ENCODE measurements at places on chromosomes 7 and 10.

- no peak for DNase-seq
Observed at GRCh38 chr10:88881922-88882645, 2.0 kb downstream of the STAMBPL1 start.

DNA sequence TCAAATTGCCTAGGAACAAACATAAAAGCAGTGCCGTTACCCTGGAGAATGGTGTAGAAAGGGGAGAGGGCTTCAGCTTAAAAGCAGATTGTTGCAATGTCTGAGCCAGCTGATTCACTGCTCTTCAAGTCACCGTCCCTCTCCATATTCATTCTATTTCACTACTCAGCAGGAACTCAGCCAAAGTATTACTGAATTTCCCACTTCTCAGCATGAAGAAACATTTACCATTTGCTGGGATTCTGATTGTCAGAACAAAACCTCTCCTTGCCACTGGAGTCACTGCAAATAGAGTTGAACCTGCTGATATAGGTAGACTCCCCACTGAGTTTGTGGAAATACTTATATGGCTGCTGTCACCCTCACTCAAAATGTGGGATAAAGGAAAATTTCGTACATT, 71.7 kb downstream of the PPP1R17 start:
- no peak for DNase-seq

DNA sequence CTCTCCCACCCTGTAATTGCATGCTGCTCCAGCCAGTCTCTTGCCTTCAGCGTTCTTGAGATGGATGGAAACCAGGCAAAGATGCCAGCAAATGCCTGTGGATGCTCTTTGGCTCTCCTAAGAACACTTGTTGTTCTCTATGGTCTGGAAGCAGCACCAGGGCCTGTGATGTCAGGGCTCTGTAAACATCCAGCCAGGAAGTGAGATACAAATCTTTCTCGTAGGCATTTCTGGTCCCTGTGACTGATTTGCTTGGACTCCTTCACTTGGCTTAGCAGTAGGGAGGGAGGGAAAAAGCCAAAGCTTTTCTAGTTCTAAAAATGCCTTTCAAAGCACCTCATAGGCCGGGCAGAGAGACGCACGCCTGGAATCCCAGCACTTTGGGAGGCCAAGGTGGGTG, 201.3 kb downstream of the REEP3 start:
- DNase-seq: no peak

DNA sequence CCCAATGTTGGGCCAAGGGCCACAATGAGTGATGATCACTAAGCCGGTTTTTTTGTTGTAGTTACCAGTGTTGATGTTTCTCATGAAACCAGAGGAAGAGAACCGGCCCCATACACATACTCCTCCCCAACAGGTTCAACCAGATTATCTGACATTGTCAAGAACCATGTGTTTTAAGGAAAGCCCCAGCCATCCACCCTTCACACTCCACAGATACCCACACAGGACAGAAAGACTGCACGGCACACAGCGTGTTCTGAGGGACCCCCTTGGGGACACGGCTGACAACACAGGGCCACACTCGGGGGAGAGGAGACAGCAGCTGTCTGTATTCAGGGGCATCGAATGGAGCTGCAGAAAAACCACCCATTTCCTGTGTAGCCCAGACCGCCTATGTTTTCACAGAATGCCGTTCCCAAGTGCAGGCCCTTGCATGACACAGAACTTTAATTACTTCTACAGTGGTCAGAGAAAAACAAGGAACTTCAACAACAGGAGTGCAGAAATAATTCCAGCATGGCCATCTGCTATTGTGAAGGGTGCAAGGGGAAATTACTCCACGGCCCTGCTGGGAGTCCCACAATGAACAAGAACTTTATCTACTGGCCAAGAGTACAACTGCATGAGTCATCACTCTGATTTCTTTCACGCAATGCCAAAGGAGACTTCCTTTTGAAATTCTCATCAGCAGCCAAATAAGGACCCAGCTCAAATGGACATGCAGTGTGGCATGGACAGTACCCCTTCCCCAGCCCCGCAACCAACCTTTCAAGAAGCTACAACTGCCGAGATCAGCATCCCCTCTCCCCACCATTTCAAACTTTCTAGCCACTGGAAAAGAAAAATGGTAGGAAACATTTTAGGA, 2.3 kb downstream of the KLF6 start:
- no peak for DNase-seq

DNA sequence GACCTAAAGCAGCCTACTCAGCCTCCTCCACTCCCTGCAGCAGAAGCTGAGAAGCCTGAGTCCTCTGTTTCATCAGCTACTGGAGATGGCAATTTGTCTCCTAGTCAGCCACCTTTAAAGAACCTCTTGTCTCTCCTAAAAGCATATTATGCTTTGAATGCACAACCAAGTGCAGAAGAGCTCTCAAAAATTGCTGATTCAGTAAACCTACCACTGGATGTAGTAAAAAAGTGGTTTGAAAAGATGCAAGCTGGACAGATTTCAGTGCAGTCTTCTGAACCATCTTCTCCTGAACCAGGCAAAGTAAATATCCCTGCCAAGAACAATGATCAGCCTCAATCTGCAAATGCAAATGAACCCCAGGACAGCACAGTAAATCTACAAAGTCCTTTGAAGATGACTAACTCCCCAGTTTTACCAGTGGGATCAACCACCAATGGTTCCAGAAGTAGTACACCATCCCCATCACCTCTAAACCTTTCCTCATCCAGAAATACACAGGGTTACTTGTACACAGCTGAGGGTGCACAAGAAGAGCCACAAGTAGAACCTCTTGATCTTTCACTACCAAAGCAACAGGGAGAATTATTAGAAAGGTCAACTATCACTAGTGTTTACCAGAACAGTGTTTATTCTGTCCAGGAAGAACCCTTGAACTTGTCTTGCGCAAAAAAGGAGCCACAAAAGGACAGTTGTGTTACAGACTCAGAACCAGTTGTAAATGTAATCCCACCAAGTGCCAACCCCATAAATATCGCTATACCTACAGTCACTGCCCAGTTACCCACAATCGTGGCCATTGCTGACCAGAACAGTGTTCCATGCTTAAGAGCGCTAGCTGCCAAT, 202.2 kb downstream of the ZEB1 start:
- DNase-seq: no peak

DNA sequence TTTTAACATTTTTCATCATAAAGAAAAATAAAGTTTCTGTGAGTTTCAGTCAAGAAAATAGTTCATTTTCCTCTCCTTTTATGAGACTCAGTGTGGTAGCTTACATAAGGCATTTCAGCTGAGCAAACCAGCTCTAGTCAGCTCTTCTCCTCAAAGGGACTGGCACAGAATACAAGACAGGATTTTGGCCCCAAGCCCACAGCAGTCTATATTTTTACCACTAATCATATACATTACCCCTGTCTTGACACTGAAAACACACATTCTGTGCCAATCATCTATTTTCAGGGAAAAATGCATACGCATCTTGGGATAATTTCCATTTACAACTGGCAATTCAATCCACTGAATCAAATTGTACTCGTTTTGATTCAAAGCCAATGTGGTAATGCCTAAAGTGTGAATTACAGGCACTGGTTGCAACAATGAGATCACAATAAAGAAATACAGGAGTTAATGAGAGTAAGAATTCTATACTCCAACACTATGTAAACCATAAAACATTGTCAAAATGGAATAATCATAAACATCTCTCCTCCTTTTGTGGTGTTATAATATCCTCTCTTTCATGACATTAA, 186.4 kb downstream of the CACNA2D1 start:
- no peak for DNase-seq
